ENCODE measurements at places on chromosomes 2 and 18. TPM values are rescaled to one million over a fixed set of nuclear protein-coding genes. Genes with fewer than 3 reads are reported as not detected.
A peak's percentile ranks its signal among the peaks of the same experiment; 100 is the strongest.

Gene TBR1
- total RNA-seq = 0.64 TPM

Gene FEV
- total RNA-seq = not detected

GRCh38 chr2:53600815-53601214, 166.8 kb upstream of the CHAC2 start:
- H3K27ac ChIP-seq = no peak overlapping the region
- no peak overlapping the region for H3K4me3 ChIP-seq
- H3K27me3 ChIP-seq = no peaks in the 10 kb centered on the region
- H3K36me3 ChIP-seq = no peaks in the 10 kb centered on the region
- no peak for DNase-seq
- no peaks in the 10 kb centered on the region for H3K4me1 ChIP-seq

- H3K4me1 ChIP-seq = no peaks in the 10 kb centered on the region
- no peaks in the 10 kb centered on the region for H3K36me3 ChIP-seq
- no peak overlapping the region for H3K27ac ChIP-seq
- peak; percentile 69 for DNase-seq
Observed at GRCh38 chr2:20411361-20411894, 35.4 kb upstream of the RHOB start.
